ENCODE measurements at places on chromosomes 12 and 14. TPM values are rescaled to one million over a fixed set of nuclear protein-coding genes. Genes with fewer than 3 reads are reported as not detected.

DNA sequence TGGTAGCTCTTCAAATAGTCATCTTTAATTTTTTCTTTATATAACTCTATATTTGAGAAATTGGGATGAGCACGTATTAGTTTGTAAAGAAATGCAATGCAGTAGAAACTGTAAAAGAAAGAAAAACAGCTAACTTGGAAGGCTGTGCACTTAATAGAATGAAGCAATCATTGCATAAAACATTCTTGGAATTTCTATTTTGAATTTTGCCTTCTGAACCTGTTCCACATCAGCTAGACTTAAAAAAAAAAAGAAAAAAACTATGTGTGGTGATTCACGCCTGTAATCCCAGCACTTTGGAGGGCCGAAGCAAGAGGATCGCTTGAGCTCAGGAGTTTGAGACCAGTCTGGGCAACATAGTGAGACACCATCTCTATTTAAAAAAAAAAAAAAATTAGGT, 29.4 kb downstream of the SCN8A start:
- no peak for DNase-seq

GRCh38 chr12:96402061-96402460, 1.8 kb upstream of the CDK17 start:
- DNase-seq: no peak

DNA sequence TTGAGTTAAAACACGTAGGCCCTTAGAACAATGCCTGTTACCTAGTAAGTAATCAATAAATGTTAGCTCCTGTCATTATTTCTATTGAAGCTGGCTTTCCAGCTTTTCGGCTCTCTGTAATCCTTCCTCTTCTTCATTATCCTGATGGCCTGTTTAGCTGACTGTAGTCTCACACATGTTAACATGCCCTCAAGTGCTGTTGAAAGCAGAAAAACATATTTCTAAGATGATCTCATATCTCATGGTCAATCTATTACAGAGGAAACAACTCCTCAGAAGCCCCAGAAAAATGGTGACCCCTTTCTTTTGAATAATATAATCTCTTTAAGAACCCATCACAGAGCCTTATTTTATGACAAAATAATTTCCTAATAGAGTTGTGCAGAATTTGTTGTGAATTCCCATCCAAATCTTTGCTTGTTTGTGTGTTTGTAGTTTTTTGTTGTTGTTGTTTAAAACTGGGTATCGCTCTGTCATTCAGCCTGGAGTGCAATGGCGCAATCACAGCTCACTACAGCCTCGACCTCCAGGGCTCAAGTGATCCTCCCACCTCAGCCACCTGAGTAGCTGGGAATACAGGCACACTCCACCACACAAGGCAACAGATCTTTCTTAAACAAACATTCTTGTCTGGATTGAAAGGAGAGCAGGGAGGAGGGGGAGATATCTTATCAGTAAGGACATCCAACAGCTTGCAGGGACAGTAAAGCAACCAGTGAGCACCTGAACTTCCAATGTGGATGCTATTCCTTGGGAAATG, 242.5 kb upstream of the CAND1 start:
- DNase-seq: no peak

DNA sequence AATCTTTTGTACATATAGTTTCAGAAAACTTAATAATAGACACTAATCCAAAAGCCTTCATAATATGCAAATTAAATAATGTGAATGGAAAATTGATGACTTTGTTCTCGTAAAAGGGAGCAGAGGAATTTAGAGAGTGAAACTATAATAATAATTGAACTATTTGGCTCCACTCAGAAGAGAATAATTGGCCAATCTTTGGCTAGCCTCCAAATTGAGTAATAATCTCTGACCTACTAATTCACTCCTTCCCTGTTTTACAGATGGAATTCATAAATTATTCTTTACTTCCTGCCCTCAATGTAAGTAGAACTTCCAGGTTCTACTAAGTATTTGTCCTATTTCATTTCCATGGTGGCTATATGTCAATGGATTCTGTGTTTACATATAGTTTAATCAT, 15.8 kb downstream of the TRIM9 start:
- no peak for DNase-seq

GRCh38 chr14:24062216-24062980, 9.0 kb upstream of the CPNE6 start:
- DNase-seq: no peak

DNA sequence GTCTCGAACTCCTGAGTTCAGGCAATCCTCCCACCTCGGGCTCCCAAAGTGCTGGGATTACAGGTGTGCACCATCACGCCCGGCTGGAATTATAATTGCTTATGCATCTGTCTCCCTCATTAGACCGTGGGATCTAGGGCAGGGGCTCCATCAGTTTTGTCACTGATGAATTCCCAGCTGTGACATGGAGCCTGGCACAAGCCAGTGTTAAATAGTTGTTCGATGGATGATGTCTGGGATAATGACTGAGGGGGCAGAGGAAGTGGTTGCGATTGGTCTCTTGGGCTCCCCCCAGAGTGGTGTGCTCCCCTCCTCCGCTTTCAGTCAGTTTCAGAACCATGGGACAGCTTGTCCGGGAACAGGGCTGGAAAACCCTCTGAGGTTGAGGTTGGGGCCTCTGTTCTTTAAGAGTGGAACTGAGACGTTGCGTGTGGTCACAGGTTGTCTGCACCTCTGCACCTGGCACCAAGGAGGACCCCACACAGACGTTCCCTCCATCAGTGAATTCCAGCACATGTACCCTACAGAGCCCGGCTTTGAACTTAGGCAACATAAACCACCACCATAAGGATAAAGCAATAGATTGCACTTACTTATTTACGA, 30.8 kb upstream of the BATF start:
- no peak for DNase-seq

GRCh38 chr14:96598332-96598928, 96.2 kb downstream of the PAPOLA start:
- no peak for DNase-seq

Gene C12orf60
- 5.5 TPM for polyA plus RNA-seq

Gene RNASE1
- polyA plus RNA-seq: 342 TPM

Gene IGF1
- polyA plus RNA-seq: 6.9 TPM

Gene SERPINA6
- polyA plus RNA-seq: not detected

Gene SIX6
- not detected for polyA plus RNA-seq

Gene RNU4-1
- not detected for polyA plus RNA-seq

All from heart right ventricle (tissue), 16 donors.